Thymus (tissue), 14 donors: ENCODE measurements at places on chromosomes 5 and 9. TPM values are rescaled to one million over a fixed set of nuclear protein-coding genes. Genes with fewer than 3 reads are reported as not detected.

- no peak for DNase-seq
Measured at GRCh38 chr5:176381423-176381822, 7.0 kb downstream of the NOP16 start.

GRCh38 chr9:14560194-14560593 is 133.0 kb downstream of the ZDHHC21 start:
- no peak for DNase-seq

DNA sequence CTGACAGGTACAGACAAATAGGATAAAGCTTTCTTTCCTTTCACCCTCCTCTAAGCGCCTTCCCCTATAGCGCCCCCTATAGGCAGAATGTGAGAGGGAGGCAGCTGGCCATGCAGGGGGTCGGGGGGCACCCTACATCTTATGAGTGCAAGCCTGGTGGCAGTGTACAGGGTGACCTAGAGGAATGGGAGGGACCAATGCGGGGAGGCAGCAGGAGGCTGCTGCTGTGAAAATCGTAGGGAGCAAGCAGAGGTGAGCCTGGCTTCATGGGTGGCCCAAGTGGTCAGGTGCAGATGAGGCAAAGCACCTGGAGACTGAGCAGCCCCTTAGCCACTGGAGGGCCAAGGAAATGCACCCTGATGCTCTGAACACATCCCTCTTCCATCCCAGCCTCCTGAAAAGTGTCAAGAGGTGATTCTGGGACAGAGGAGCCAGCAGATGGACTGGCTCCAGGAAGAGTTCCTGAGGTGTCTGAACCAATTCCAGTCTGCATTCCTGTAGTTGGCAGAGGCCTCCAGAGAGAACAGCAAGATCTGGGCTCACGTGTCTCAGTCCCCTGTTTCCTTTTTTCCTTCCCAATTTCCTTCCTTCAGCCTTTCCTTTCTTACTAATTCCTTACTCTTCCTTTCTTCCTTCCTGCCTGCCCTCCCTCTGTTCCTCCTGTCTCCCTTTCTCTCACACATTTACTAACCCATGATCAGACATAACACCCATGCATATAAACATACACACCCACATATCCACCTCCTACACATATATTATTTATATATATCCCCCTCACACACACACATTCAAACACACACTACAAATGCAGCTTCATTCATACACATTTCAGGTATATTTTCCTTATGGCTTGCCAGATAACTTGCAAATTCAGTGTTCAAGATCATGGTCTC is 32.8 kb upstream of the GALNT10 start:
- no peak for DNase-seq

DNA sequence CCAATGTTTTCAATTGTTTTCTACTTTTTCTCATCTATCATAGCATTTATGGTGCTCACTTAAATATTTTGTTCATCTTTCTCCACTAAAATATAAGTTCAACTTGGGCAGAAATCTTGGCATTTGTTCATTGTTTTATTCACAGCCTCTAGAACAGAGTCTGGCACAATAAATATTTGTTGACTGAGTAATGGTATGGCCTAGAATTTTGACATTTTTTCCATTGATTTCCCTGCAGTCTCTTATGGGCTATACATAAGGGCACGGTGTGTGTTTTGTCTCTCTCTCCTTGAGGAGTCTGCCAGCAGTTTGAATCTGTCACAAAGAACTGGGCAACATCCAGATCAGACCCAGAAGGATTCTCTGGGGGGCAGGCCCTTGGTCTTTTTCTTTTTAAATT is 379.7 kb downstream of the TMEM38B start:
- no peak for DNase-seq

- DNase-seq: no peak
Measured at GRCh38 chr5:148909040-148909439, 82.6 kb downstream of the ADRB2 start.

GRCh38 chr5:79120221-79120620 is 8.6 kb downstream of the BHMT start:
- DNase-seq: no peak

GRCh38 chr9:121498487-121499176 is 1.0 kb downstream of the GGTA1 start:
- no peak for DNase-seq

DNA sequence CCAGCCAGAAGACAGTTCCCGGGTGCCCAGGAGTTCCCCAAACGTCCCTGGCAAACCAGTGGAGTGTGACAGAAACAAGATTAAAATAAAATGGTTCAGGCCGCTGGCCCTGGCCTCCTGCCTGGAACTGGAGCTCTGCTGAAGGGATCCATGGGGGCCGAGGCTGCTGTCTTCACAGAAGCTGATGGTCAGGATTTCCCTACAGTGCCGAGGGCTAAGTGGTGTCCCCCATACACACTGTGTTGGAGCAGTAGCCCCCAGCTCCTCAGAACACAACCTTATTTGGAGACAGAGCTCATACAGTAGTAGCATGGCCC is 55.9 kb downstream of the MRPL36 start:
- DNase-seq: no peak

DNA sequence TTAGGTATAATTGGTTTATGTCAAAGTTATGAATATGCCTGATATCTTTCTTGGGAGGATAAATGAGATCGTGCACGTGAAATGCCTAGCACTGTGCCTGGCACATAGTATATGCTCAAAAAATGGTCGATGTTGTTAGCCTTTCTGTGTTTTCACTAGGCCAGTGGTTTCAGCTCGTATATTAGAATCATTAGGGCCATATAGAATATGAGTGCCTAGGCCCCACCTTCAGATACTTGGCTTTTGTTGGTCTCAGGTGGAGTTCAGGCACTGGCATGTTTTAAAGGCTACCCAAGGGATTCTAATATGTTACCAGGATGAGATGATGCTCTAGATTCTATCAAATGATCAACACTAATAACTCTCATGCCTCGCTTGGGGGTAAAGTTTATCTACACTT is 56.8 kb downstream of the ELL2 start:
- no peak for DNase-seq

DNA sequence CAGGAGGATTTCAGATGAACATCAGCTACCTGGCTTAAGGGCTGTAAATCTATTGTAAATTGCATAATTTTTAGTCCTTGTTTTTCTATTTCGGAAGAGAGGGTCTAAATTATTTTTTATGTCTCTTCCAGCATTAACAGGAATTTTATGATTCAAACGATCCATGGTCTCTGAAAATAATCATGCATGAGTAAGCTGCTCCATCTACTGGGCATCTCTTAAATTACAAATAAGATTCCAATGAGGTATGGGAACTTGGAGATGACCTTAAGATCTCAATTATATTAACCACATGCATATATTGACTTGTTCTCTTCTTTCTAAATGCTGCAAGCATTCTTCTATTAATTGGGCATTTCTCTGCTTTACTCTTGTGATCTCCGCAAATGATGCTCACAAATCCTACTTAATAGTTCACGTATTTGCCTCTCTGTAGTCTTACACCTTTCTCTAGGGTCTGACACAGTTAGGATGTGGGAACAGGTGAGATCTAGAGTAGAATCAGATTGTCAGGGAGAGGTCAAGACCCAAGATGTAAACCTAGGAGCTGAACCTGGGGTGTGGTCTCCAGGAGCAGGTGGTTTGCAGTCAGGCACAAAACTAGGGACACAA is 86.9 kb downstream of the NUDT12 start:
- peak; percentile 13 for DNase-seq

DNA sequence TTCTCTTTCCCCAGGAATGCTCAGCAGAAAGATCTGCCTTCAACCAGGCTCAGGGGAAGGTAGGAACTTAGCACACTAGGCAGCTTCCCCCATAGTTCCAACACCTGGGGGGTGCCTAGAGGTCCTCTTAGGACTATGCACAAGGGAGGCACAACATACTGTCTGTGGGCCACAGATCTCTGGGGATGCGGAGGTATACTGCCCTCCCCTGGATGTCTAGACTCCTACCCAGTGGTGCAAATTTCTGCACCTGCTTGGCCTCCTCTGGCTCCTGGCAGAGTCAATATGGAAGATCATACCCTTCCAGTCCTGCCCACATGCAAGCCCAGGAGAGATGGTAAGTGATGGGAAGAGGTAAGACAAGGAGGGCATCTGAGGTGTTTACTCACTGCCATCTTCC is 247.5 kb upstream of the DAPK1 start:
- DNase-seq: no peak

GRCh38 chr5:5154733-5155132 is 14.6 kb downstream of the ADAMTS16 start:
- no peak for DNase-seq

- no peak for DNase-seq
Measured at GRCh38 chr9:20582150-20582549, 40.1 kb downstream of the MLLT3 start.

- no peak for DNase-seq
Measured at GRCh38 chr9:104604801-104605200, 626 bp downstream of the OR13C2 start.

GRCh38 chr5:109859537-109859936 is 169.8 kb downstream of the MAN2A1 start:
- DNase-seq: no peak

GRCh38 chr9:129197978-129198318 is 19.9 kb upstream of the IER5L start:
- no peak for DNase-seq

DNA sequence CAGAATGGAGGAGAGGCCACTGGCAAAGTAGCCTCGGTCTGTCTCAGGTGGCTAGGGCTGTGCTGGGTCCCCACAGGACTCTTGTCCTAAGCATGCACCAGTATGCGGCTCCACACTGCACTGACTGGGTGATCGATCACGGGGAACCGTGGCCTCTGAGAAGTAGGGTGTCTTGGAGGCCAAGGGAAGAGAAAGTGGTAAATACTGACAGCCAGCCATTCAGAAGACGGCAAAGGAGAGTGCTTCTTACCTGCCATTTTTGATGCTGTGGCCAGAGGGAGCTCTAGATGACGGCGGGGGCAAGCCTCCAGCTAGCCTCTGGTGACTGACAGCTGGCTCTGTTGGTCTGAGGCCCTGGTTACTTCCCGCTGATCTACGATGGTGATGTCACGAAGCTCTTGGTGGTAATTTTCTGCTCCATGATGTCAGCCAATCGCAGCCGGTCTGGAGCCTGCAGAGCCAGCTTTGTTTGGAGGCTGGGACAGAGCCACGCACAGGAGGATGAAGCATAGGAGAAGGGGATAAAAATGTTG is 40.4 kb upstream of the GADD45G start:
- DNase-seq: no peak

DNA sequence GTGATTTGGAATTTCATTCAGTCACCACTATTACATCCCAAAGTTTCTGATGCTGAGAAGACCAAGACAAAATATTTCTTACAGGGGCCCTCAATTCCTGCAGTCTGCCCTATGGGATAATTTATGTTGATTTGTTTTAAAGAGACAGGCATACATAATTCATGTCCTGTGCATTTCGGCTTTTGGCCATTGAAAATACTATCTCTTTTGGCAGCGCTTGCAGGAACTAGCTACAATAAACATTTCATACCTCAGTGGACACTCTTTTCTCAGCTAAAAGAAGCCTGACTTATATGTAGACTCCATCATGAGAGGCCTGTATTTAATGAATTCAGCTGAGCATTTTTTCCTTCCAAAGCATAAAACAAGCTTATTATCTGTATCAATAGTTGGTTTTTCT is 451.9 kb upstream of the C9orf72 start:
- DNase-seq: no peak

GRCh38 chr5:116699332-116699731 is 124.7 kb upstream of the SEMA6A start:
- DNase-seq: no peak

GRCh38 chr5:89721353-89721752 is 688.2 kb downstream of the CETN3 start:
- DNase-seq: no peak

DNA sequence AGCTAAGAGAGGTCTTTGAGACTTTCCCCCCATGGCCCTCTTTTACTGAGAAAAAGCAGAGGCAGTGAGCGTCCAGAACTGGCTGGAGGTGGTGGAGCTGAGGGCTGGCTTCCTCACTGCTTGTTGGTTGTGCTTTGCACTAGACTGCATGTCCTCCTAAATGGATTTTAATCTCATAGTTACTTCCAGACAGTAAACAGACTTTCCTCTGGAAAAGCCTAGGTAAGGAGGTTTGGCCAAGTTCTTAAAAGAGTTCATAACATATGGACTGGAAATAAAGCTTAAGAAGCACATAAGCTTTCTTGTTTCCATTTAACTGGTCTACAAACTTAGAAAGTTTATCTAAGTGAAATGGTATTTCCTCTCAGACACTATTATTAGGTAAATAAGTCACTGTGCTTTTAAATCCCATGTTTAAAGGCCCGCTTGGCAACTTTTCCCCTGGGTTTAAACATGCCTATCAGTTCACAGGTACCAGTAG is 2.0 kb downstream of the ASPN start:
- no peak for DNase-seq

DNA sequence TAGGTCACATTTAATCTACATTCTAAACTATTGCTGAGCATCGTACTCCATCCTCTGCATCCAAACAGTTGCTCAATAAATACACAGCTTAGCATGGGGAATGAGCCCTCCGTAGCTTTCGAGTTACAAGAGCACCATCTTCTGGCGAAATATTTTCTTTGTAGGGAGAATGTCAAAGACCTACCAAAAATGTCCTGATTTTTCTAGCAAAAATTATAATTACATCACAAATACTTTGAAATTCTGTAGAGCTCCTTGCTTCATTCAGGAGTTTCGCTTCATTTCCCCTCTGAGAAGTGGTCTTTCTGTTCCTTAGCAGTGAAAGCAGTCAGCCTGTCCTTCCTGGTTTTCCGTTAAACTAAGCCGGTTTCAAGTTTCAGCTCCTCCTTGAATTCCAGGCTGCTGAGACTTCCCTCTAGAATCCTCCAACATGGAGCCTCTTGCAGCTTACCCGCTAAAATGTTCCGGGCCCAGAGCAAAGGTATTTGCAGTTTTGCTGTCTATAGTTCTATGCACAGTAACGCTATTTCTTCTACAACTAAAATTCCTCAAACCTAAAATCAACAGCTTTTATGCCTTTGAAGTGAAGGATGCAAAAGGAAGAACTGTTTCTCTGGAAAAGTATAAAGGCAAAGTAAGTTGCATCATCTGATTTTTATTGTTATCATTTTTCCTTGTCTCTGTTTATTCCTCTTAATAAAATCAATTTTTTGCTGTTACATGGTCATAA is at the start of gene GPX8:
TSS of gene GPX8 (plus strand) at position 409 of the 730 bp plus-strand sequence. CDS start at position 431, 22 bp downstream.
- DNase-seq: no peak

TSLP gene
- 0.39 TPM for polyA plus RNA-seq

PCDHGA5 gene
- 0.18 TPM for polyA plus RNA-seq

RC3H2 gene
- 14.7 TPM for polyA plus RNA-seq

NCBP1 gene
- polyA plus RNA-seq: 20.3 TPM

PAPPA gene
- polyA plus RNA-seq: 0.34 TPM

C6 gene
- polyA plus RNA-seq: 0.73 TPM

SLC45A2 gene
- 0.05 TPM for polyA plus RNA-seq

DDX4 gene
- 0.57 TPM for polyA plus RNA-seq

NOP16 gene
- 30.6 TPM for polyA plus RNA-seq

PCDHB6 gene
- 0.23 TPM for polyA plus RNA-seq
